Mesenchymal stem cell (in vitro differentiated cells and primary cell): ENCODE measurements at places on chromosomes 7 and 10.

DNA sequence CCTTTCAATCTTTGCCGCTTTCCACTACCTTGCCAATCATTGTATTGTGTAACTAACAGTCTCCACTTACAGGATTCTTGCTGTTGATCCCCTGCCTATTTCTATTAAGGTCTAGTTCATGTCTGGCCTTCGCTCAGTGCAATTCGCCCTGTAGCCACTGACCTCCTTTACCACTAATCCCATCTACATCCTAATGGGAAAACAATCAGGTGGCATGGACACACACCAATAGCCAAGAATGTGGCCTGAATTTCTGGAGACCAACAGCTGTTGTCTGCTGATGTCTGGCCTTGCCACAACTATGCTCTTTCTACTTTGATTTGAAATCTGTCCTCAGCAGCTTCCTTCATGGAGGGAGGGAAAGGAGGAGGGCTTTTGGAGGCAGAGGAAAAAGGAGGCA is 546.2 kb downstream of the SORCS3 start:
- no peak for DNase-seq

GRCh38 chr7:12847001-12847400 is 159.6 kb downstream of the ARL4A start:
- no peak for DNase-seq

- DNase-seq = no peak
Measured at GRCh38 chr10:112614586-112614985, 167.6 kb downstream of the VTI1A start.

GRCh38 chr7:26376175-26376917 is 84.7 kb downstream of the SNX10 start:
- DNase-seq = no peak

DNA sequence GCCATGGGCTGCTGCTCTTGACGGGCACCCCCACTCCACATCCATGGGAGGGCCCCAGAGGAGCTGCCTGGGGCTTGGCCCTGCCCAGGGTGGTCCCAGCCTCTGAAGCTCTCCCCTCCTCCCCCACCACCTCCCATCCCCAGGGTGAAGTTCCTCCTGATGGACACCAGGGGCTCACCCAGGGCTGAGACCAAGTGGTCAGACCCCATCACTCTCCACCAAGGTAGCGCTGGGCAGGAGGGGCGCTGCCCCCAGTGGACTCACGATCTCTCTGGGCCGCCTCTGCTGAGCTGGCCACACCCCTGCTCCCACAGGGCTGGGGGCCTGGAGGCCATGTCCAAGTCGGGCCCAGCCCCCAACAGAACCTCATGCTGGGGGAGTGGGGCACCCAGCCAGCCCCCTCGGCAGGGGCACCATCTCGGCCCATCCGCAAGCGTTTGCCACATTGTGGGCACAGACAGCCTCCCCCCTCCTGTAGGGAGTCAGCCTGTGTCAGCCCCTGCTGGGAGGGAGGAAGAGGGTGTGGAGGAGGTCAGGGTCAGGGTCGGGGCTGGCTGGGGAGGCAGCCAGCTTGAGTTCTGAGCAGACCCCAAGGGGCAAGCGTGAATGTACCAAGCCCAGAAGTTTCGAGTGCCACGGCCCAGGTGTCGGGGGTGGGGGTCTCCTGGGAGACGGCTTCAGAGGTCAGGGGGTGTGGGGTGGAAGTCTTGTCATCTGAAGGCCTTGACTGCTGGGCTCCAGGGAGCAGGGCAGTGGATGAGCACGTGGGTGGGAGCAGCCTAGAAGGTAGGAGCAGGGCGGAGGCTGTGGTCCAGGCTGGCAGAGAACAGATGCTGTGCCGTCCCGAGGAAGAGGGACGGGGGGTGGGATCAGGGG is 2.8 kb downstream of the UPK3B start:
- peak; percentile 34 for DNase-seq

DNA sequence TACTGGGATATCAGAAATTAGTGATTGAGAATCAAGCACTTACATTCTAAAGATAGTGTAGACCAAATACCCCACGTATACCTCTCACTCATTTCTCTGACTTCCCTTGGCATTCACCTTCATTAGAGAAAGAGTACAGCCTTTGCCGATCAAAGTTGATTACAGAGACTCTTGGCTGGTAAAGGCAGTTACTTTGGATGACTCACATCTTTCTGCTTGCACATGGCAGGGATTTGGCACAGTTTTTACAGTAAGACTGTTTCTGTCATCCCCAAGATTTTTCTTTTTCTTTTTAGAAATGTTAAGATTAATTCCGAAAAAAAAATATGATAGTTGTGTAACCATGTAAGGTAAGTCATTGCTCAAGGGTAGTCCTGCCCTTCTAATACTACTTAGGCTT is 143.0 kb downstream of the TSPAN12 start:
- no peak for DNase-seq

DNA sequence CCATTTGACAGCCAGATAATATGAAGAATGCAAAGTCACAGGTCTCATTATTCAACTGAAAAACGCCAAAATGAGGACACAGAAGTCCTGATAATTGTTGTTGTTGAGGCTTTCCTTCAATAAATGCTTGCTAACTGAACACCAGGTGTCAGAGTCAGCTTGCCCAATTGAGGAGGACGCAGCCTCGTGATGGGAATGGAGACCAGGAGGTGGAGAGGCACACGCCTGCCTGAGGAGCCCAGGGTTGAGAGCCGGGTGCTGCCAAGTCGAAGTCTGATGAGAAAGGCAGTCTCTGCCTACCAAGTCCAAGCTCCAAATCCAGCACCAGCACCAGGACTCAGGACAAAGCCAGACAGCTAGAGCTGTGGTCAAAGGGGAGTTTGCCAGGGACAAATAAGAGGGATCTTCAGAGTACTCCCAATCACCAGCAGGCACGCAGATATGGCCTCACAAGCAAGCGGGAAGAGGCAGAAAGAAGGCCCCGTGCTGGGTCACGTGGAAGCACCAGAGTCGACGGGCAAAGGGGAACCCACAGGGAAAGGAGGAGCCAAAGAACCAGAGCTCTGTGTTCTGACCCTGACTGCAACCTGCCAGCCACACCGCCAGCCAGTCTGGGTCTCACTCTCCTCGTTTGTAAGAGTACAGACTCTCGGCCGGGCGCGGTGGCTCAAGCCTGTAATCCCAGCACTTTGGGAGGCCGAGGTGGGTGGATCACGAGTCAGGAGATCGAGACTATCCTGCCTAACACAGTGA is 47.6 kb downstream of the VOPP1 start:
- DNase-seq = no peak

DNA sequence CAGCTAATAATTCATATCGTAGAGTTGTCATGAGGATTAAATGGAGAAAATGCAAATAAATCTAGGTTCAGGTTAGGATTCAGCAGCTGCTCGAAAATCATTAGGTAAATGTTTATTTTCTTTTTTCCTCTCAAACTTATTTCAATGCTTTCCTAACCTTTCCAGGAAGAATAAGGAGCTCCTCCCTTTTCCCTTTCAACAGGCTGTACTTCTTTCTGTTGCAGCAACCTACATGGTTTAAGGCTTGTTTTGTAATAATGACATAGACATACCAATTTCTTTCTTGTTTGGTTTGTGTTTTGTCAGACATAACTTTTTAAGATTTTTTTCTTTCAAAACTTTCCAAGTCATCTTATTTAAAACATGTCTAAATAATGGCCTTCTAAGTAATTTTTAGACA is 18.2 kb downstream of the GPR141 start:
- no peak for DNase-seq

DNA sequence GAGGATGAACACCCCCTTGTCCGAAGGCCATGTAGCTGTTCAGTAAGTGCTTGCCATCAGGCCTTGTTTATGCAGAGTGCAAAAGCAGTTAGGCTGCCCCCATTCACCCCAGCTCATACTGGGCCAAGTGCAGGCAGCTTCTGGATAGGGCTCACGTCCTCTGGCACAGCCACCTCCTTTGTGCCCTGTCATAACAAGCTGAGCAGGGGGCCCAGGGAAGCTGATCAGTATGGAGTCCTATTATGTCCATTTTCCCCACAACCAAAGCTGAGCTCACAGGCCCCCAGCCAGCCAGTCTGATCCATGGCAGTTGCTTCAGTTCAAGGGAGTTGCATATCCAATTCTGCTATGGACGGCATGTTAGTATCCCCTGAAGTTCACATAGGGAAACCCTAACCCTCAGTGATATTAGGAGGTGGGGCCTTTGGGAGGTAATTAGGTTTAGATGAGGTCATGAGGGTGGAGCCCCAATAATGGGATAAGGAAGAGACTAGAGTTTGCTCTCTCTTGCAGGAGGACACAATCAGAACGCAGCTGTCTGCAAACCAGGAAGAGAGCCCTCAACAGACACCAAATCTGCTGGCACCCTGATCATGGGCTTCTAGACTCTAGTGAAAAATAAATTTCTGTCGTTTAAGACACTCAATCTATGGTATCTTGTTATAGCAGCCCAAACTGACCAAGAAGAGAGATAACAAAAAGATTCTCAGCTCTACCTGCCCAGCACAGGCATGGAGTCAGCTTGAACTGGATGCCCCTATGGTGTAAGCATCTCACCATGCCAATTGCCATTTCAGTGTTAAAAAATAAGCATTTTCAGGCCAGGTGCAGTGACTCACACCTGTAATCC is 155.9 kb downstream of the FGFR2 start:
- no peak for DNase-seq

DNA sequence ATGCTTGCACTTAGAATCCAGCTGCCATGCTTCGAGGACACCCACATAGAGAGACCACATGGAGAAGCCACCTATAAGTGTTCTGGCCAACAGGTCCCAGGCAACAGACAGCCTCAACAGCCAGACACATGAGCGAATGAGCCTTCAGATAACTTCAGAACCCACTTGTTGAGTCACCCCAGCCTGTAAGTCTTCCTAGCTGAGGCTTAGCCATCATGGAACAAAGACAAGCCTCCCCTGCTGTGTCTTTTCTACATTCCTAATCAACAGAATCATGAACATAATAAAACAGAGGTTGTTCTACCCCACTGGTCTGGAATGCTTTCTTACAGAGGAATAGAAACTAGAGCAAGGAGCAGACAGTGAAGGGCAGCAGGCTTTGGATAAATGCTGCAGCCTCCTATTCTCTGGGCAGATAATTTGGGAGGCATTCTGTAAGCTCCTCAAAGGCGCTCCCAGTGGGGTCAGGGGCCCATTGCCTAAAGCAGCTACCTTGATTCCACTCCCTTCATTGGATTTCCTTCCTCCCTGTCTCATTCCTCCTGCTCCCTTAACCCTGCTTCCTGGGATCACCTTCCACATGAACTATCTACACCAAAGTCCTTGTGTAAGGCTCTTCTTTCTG is 4.6 kb downstream of the TLL2 start:
- peak; percentile 7 for DNase-seq

- no peak for DNase-seq
Measured at GRCh38 chr7:2938514-2939192, 94.5 kb upstream of the GNA12 start.

- no peak for DNase-seq
Measured at GRCh38 chr7:37831244-37831643, 17.2 kb upstream of the NME8 start.

- DNase-seq = no peak
Measured at GRCh38 chr10:132756591-132756990, 29.4 kb downstream of the NKX6-2 start.

GRCh38 chr7:93138576-93138975 is 9.6 kb downstream of the SAMD9L start:
- no peak for DNase-seq

- DNase-seq = peak; percentile 99
Measured at GRCh38 chr7:43572516-43573049, 10.3 kb upstream of the STK17A start.

- DNase-seq = no peak
Measured at GRCh38 chr10:118957966-118958365, 71.5 kb upstream of the NANOS1 start.

DNA sequence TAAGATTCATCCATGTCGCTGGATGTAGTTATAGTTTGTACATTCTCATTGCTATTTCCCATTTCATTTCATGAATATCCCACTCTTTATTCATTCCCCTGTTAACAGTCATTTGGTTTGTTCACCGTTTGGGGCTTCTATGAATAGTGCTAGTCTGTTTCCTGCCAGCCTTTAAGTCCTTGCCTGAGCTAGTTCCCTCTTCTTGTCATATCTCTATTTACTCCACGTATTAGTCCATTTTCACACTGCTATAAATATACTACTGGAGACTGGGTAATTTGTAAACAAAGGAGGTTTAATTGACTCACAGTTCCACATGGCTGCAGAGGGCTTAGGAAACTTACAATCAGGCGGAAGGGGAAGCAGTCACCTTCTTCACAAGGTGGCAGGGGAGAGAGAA is 56.2 kb downstream of the PLCE1 start:
- DNase-seq = peak; percentile 21

GRCh38 chr10:99768556-99768955 is 13.9 kb upstream of the ABCC2 start:
- no peak for DNase-seq

DNA sequence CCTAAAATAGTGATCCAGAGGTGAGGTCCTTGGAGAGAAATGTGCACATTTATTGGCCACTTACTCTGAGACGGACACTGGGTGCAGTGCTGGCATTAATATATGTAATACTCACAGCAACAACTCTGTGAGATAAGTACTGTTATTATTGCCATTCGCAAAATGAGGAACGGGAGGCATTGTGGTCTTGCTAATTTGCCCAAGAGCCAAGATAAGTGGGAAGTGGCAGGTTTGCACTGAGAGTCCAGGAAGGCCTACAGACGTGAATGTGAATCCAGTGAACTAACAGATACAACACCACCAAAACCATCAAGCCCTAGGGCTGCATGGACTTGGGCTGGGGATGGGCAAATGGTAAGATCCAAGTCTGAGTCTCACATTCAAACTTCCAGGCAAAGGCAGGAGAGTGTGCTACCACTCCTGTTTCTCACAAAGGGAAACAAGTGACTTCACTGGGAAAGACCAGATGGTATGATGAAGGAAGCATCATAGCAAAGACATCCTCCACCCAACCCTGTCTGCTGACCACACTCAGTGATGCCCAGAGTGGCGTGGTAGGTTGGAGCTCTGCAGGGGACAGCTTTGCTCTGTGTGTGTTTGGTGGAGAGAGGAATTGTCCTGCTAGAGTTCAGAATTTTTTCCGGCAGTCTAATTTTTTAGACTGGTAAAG is 19.2 kb downstream of the TMEM273 start:
- DNase-seq = no peak

- peak; percentile 93 for DNase-seq
Measured at GRCh38 chr10:10830293-10830986, 187.2 kb upstream of the CELF2 start.

DNA sequence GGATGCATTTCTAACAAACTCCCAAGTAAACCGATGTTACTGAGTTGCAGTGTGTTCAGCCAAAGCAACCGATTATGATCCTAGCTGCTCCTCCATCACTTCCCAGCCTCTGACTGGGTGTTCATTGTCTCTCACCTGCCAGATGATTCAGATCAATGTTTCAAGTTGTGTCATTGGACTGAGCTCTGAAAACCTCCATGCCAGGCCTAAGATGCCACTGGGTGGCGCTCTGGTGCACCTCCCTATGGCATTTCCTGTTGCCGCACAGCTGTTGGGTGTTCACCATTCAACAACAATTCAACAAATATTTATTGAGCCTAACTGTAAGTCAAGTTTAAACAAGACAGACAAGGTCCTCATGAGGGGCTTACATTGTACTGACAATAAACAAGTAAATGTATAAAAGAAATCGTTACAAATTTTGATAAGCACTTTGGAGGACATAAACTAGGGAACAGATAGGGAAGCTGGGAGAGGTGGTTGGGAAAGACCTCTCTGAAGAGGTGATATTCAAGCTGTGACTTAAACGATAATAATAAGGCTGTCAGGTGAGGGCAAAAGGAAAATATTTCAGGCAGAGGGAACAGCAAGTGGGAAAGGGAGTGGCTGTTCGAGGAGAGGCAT is 22.8 kb downstream of the RGR start:
- peak; percentile 44 for DNase-seq
